ENCODE measurements at places on chromosomes 5 and 9. TPM values are rescaled to one million over a fixed set of nuclear protein-coding genes. Genes with fewer than 3 reads are reported as not detected.

- no peaks in the 10 kb centered on the region for H3K27me3 ChIP-seq
- H3K4me1 ChIP-seq = peaks cover 57% of the 10 kb centered on the region
- peak overlapping the region; percentile 99 for H3K4me3 ChIP-seq
- DNase-seq = peak; percentile 39
Measured at GRCh38 chr9:124869986-124870560, 8.1 kb downstream of the ARPC5L start.

DNA sequence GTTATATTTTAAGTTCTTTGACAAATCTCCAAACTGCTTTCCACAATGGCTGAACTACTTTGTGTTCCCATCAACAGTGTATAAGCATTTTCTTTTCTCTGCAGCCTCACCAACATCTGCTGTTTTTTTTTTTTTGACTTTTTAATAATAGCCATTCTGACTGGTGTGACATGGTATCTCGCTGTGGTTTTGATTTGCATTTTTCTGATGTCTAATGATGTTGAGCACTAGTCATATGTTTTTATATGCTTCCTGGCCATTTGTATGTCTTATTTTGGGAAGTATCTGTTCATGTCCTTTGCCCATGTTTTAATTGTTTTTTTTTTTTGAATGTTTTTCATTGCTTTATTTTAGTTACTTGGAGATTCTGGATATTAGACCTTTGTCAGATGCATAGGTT, 196.6 kb downstream of the PLK2 start:
- no peaks in the 10 kb centered on the region for H3K36me3 ChIP-seq
- H3K4me3 ChIP-seq = no peak overlapping the region
- no peaks in the 10 kb centered on the region for H3K27me3 ChIP-seq
- H3K4me1 ChIP-seq = peaks cover 4% of the 10 kb centered on the region
- H3K27ac ChIP-seq = no peak overlapping the region
- no peak for DNase-seq

DNA sequence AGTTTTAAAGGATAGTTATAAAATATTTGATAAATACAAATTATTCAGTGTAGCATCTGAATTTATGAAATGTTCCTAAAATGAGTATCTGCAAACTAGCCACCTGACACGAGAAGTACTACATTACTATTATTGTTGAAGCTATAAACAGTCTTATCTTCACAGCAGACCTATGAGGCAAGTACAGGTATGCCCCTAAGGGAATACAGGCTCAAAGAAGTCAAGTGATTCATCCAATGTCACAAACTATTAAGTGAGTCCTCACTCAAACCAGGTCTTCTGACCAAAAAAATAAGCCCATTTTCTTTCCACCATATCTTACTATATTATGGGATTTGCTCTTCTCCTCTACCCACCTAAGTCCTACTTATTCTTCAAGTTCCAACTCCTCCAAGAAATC, 28.7 kb downstream of the STRBP start:
- H3K27ac ChIP-seq = no peak overlapping the region
- H3K27me3 ChIP-seq = no peaks in the 10 kb centered on the region
- no peaks in the 10 kb centered on the region for H3K36me3 ChIP-seq

RASEF gene
- not detected for total RNA-seq

CFAP77 gene
- total RNA-seq = 0.70 TPM

DNA sequence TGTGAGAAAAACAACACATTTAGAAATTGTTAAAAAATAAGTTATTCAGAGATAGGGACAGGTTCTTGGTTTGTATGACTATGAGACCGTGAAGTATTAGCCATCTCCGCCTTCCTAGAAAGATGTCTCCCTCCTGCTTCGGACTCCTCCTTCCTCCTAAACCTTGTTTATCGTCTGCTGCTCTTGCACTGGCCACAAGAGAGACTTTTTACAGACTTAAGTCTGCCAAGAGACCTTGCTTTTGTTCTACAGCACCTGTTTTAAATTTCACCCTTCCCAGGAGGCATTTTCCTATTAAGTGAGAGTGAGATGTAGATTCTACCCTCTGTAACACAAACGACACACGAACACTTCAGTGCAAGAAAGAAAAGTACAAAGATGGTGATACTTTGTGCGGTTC, 274.6 kb downstream of the ARHGEF28 start:
- H3K4me1 ChIP-seq = peaks cover 38% of the 10 kb centered on the region
- no peaks in the 10 kb centered on the region for H3K36me3 ChIP-seq
- no peak for DNase-seq
- no peak overlapping the region for H3K27ac ChIP-seq

PCDHA1 gene
- total RNA-seq = not detected

DNA sequence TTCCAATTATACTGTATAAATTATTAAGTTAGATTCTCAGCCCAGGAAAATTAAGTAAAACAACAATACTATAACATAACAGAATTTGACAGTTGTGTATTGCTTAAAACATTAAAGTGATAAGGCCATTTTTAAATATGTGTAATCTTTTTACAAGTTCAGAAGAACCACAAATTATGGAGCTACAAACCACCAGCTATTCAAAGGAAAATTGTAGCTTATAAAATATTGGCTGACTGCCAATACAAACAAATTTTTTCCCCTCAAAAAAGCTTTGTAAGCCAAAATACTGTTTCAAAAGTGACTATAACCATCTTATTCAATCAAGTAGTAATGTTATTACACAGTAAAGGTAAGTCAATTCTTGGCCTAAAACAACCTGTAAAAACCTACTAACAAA, 21.9 kb downstream of the STRBP start:
- no peaks in the 10 kb centered on the region for H3K4me1 ChIP-seq
- H3K4me3 ChIP-seq = no peak overlapping the region
- DNase-seq = no peak
- H3K27me3 ChIP-seq = no peaks in the 10 kb centered on the region

DNA sequence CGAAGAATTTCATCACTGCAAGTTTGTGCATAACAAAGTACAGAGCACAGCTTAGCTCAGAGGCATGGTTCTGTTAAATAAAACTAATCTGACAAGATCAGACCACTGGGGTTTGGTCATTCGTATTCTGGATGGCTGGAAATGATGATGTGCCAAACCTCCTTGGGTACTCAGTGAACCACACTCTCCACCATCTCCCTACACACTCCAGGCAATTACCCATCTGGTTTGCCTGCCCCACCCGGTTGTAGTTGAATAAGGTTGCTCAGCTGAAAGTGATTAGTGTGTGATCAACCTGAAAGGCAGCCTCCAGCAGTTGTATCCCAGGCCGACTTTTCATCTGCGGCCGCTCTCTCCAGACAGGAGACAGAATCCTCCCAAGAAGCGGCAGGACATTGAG, 371.4 kb downstream of the TLE1 start:
- H3K27me3 ChIP-seq = no peaks in the 10 kb centered on the region
- DNase-seq = no peak
- no peak overlapping the region for H3K4me3 ChIP-seq
- H3K27ac ChIP-seq = no peak overlapping the region
- H3K4me1 ChIP-seq = no peaks in the 10 kb centered on the region
- H3K36me3 ChIP-seq = no peaks in the 10 kb centered on the region

ADAMTS6 gene
- total RNA-seq = 0.96 TPM

C9orf153 gene
- 0.36 TPM for total RNA-seq

CORO2A gene
- 0.27 TPM for total RNA-seq

DNA sequence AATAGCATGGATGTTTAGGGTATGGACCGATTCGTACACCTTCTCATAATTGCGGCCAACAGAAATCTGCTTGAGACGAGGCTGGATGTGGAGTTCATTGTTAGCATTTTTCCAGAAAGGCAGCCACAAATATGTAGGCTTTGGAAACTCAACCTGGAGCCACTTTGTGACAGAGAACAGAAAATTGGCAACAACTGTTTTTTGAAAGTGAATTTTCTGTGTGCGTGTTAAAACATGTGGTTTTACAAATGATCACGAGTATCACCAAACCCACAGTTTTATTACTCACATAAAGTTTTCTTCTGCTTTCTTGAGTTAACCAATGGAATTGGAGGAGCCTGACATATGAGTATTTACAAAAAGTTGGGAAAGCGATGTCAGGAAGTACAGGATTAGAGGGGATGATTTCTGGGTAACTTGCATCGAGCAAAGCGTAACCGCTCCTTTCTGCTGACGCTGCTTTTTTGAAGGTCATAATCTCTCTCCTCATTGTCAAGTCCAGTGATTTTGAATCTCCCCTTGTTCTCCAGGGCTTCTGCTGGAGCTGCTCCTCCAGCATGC, 138.5 kb upstream of the TAF11L2 start:
- H3K27ac ChIP-seq = no peak overlapping the region
- H3K36me3 ChIP-seq = no peaks in the 10 kb centered on the region
- no peak overlapping the region for H3K4me3 ChIP-seq
- no peaks in the 10 kb centered on the region for H3K4me1 ChIP-seq
- no peaks in the 10 kb centered on the region for H3K27me3 ChIP-seq

DNA sequence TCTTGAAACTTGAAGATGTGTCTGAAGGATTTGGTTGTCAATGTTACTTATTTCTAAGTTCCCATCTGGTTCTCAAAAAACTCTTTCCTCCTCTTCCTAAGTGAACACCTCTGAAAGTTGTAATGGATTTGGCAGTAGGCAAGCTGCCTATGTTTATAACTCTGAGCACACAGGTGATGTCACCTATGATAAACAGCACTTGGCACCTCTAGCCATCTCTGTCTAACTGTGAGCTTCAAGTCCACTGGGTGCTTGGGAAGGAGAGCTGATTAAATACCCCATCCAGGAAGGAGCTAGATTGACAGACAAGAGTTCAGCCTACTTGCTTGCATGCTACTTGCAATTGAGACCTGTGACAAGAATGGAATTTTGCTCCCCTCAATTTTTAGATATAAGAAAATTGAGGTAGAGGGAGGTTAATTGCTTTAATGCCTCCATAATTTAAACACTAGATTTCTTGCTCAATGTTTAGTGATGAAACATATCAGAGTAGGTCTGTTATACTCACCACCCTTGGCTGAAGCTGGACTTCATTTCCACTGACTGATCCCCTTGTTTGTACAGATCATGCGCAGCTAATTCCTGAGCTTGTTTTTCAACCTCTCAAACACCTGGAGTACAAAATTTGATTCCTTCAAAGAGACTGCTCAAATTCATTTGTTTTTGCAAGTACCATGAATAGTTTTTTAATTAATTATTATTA, 49.9 kb downstream of the PDE4D start:
- no peak overlapping the region for H3K4me3 ChIP-seq
- H3K36me3 ChIP-seq = no peaks in the 10 kb centered on the region
- no peak overlapping the region for H3K27ac ChIP-seq
- no peak for DNase-seq
- no peaks in the 10 kb centered on the region for H3K4me1 ChIP-seq
- H3K27me3 ChIP-seq = no peaks in the 10 kb centered on the region

CCDC69 gene
- total RNA-seq = 103 TPM

- no peak overlapping the region for H3K27ac ChIP-seq
- H3K27me3 ChIP-seq = no peaks in the 10 kb centered on the region
- no peak overlapping the region for H3K4me3 ChIP-seq
- DNase-seq = no peak
- no peaks in the 10 kb centered on the region for H3K36me3 ChIP-seq
Measured at GRCh38 chr9:91073811-91074771, 272.5 kb downstream of the SYK start.

DNA sequence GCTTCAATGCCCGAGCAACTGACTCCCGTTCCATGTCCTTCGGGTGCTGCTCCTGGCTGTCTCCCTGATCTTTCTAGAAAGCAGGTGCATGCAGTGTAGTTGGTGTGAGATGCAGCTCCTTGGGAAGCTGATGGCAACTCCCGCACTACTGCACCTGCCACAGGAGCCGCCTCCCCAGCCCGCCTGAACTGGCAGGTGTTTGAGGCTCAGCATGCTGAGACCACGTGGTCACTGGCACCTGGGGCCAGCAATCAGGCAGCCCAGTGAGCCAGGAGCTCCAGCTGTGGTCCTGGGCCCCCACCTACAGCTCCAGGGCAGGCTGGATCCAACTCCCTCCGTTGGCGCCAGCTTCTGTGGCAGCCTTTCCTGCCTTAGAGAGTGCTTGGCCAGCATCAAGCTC, 111.5 kb downstream of the ICE1 start:
- no peaks in the 10 kb centered on the region for H3K4me1 ChIP-seq
- H3K36me3 ChIP-seq = no peaks in the 10 kb centered on the region
- H3K4me3 ChIP-seq = no peak overlapping the region

CDH18 gene
- total RNA-seq = not detected

- peak; percentile 30 for DNase-seq
- no peak overlapping the region for H3K27ac ChIP-seq
Measured at GRCh38 chr5:174317256-174317894, 271.9 kb downstream of the NSG2 start.

DNA sequence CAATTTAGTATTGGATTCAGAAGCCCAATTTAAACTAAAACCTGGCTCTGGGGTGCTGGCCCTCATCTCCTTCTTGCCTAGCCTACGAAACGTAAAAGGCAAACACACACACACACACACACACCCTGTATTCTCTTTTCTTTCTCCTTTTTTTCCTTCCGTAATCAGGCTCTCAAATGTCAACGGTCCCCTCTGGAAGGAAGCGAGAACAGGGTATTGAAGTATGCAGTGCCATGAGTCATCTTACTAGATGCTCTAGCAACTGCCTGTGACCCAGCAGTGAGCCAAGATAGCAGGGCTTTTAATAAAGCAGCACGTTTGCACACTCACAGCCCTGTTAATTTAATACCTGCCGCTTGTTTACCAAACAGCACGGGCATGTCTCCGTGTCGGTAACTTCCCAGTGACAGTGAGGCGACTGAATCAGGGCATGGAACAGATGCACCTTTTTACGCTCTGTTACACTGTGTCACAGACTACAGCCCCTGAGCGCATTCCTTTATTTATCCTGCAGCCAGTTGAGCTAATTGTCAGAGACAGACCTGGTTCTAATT, 243.8 kb downstream of the BNC2 start:
- no peaks in the 10 kb centered on the region for H3K27me3 ChIP-seq
- H3K4me1 ChIP-seq = peaks cover 24% of the 10 kb centered on the region
- no peak for DNase-seq
- no peak overlapping the region for H3K4me3 ChIP-seq
- no peaks in the 10 kb centered on the region for H3K36me3 ChIP-seq
- peak overlapping the region; percentile 18 for H3K27ac ChIP-seq

SMIM33 gene
- not detected for total RNA-seq

- H3K4me1 ChIP-seq = no peaks in the 10 kb centered on the region
- H3K27ac ChIP-seq = no peak overlapping the region
- no peak overlapping the region for H3K4me3 ChIP-seq
- no peak for DNase-seq
- no peaks in the 10 kb centered on the region for H3K36me3 ChIP-seq
- H3K27me3 ChIP-seq = peaks cover 29% of the 10 kb centered on the region
Measured at GRCh38 chr9:91943478-91944470, 6.3 kb downstream of the ROR2 start.

DNA sequence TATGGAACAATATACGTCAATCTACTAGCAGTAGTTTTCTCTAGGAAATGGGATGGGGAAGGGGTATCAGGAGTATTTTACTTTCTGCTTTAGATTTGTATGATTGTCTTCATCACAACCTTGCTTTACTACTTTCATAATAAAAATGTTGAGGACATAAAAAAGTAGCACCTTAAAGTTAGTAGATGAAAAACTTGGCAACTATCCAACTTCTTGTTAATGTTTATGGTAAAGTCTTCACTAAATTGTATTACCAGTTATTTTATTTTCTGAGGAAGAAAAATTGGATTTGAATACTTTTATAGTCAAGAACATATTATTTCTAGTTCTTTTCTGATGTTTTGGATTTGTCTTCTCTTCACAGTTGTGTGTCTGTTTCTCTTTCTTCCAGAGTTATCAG, 372.1 kb downstream of the ARRDC3 start:
- H3K4me3 ChIP-seq = no peak overlapping the region
- no peaks in the 10 kb centered on the region for H3K27me3 ChIP-seq
- no peak overlapping the region for H3K27ac ChIP-seq
- H3K4me1 ChIP-seq = no peaks in the 10 kb centered on the region
- H3K36me3 ChIP-seq = no peaks in the 10 kb centered on the region
- DNase-seq = no peak

CD14 gene
- total RNA-seq = 13.2 TPM

NUP214 gene
- 27.1 TPM for total RNA-seq

SPTLC1 gene
- total RNA-seq = 24.3 TPM

GRCh38 chr5:1868886-1869475, 13.7 kb downstream of the IRX4 start:
- DNase-seq = no peak
- no peaks in the 10 kb centered on the region for H3K4me1 ChIP-seq
- H3K27me3 ChIP-seq = no peaks in the 10 kb centered on the region
- H3K4me3 ChIP-seq = no peak overlapping the region
